HuH-7.5 (cell line): ENCODE measurements at places on chromosomes 1 and 21.

GRCh38 chr1:41888756-41889155 lies 30.0 kb downstream of the HIVEP3 start:
- DNase-seq, result no peak

DNA sequence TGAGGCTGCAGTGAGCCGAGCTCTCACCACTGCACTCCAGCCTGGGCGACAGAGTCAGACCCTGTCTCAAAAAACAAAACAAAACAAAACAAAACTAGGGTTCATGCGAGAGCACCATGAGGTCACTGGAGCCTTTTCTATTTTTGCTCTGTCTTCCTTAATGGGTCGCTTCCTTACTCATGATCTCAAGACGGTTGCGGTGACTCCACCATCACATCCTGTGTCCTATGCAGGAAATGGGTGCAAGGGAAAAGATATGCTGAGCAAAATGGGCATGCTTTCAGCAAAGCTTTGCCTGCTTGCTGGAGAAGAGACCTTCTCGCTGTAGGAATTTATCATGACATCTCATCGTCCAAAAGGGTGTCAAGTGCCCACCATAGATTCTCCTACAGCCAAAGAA lies 36.4 kb downstream of the WNT9A start:
- no peak for DNase-seq

DNA sequence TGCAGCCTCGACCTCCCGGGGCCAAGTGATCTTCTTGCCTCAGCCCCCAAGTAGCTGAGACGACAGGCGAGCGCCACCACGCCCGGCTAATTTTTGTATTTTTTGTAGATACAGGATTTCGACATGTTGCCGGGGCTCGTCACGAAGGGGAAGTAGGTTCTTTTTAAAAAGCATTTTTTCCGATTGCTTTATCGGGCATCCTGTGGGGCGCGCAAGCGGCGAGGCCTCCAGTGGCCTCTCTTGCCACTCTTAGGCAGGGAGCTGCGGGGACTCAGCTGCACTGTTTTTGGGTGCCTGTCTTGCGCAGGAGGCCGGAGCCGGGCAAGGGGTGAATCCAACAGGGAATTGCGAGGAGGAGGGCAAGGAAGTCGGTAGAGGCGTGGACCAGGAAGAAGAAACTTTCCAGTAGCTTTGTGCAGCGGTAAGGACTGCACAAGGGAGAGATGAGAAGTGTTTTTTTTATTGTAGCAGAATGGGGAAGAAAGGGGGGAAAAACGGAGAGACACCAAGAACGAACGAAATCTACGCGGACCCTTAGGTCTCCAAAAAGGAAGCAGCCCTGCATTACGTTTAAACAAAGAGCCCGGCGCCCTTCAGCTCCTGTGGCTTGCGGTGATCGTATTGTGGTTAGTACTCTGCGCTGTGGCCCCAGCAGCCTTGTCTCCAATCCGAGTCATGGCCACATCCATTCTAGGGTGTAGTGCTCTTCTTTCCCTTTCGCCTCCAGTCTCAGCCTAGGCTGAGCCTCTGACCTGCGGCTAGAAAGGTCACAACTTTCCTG lies 164.8 kb downstream of the PPIAL4G start:
- no peak for DNase-seq

DNA sequence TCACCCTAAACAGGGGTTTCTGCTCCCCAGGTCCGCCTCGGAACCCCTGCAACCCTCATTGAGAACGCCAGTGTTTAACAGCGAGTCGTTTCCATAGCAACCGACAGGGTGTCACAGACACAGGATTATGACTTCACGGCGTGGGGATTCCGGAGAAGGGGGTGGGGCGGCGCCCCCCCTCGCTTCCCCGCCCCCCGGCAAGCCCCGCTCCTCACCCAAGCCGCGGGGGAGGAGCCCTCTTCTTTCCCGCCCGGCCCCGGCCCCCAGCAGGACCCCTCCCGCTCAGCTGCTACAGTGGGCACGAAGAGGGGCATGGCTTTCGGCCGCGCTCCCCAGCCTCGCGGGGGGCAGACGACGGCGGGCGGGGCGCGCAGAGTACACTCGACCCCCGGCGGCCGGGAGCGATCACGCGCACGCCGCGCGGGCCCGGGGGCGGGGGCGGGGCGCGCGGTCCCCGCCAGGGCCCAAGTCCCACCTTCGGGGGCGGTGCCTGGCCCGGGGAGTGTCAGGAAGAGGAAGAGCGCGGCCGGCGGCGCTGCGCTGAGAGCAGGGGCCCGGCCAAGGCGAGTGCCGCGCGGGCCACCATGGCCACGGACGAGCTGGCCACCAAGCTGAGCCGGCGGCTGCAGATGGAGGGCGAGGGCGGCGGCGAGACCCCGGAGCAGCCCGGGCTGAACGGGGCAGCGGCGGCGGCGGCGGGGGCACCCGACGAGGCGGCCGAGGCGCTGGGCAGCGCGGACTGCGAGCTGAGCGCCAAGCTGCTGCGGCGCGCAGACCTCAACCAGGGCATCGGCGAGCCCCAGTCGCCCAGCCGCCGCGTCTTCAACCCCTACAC lies at the start of gene EFHD2:
Gene EFHD2, plus strand, starts transcription at position 501 of the 835 bp plus-strand sequence. Its CDS starts 84 bp downstream, at position 585.
- DNase-seq, result peak; percentile 90

DNA sequence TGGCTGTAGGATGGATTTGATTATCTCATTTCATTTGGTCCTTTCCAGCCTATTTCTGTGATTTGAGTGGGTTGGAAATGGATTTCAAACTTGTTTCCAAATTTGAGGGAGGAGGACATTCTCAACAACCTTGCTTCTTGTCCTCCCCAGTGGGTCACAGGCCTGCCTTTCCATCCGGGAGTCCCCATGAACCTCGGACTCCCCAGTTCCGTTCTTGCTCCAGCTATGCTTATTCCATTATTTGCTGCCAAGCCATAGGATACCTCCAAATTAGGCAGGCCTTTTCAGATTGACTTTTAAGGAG lies 97.8 kb downstream of the DUSP10 start:
- DNase-seq, result no peak

DNA sequence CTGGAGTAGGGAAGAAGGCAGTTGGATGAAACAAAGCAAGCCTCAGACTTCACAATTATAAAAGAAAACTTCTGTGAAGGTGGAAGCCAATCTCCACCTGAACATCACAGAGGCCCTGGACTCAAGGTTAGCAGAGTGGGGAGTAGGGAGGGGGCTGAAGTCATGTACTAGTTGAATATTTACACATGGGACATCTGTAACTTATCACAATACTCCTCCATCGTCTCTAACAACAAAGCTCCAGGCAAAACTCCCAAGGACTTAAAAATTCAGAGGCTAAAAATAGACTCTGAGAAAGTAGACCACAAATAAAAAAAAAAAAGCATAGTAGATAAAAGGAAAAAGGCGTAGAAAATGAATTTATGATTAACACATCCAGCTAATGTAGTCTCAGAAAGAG lies 326.3 kb upstream of the PKN2 start:
- DNase-seq, result no peak

- no peak for DNase-seq
These were observed 230.8 kb upstream of the PKN2 start for GRCh38 chr1:88453295-88453694.

DNA sequence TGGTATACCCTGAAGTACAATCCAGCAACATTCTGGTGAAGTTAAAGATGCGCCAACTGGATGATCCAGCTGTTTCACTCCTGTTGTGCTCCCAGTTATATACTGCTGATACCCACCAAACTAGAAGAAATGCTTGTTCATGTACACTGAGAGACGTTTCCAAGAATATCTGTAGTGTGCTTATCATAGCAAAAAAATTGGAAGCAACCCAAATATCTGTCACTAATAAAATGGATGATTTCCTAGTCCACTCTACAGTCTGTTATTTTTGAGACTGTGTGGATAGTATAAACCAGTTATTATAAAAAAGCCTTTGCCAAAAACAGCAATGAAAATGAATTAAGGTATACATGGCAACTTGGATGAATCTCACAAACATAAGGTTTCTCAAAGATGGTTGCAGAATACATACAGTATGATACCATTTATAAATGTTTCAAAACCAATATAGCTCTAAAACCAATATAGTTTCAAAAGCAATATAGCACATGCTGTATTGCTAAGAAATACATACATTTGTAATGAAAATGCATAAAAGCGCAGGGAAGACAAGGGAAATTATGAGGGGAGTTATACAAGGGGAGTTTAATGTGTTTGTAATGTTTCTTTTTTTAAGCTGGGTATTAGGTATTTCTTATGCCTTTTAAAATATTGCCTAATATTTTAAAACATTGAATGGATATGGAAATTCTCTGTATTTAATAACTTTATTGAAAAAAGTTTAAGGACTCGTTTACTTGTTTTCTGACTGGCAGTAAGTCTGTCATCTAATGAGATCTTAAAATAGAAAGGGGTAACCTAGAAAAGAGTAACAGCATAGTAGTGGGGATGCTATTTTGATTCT lies 36.5 kb downstream of the GPSM2 start:
- DNase-seq, result no peak

DNA sequence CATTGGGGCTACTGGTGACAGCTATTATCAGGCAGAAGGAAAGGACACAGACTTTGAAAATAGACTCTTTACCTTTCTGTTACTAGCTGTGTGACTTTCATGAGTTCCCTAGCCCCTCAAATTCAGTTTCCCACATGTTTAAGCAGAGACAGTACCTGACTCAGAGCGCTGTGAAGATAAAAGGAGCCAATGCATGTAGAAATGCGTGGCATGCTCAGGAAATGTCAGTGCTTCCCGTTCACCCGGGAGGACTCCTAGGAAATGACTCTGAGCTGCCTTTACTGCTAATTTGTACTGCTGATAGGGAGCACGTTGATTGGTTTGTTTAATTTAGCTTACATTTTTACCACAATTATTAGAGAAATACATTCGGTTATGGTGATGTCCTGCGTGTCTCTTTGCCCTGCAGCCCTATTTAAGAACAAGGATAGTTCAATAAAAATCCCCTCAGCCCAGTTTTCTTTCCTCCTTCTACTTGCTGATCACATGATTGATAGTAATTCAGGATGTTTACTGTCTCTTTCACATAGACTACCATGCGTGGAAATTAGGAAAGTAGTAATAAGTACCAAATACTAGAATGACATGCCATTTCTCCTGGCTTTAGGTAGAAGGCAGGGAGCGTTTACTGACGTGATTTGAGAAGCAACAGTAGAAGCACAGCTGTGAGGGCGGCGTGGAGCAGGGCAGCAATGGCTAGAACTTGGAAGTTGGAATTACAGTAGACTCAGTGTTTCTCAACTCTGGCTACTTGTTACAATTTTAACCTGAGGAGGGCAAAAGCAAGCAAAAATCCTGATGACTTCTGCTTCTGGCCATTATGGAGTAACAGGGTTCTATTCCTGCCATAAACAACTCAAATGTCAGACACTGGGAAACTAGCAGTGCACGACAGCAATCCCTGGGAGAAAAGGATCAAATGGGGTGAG lies 15.9 kb downstream of the PDIK1L start:
- no peak for DNase-seq
